HepG2 (cell line): ENCODE measurements at places on chromosomes 11 and 22.
A peak's percentile ranks its signal among the peaks of the same experiment; 100 is the strongest.

- DNase-seq = no peak
These were observed 546 bp downstream of the DRAP1 start for GRCh38 chr11:65919573-65920371.

DNA sequence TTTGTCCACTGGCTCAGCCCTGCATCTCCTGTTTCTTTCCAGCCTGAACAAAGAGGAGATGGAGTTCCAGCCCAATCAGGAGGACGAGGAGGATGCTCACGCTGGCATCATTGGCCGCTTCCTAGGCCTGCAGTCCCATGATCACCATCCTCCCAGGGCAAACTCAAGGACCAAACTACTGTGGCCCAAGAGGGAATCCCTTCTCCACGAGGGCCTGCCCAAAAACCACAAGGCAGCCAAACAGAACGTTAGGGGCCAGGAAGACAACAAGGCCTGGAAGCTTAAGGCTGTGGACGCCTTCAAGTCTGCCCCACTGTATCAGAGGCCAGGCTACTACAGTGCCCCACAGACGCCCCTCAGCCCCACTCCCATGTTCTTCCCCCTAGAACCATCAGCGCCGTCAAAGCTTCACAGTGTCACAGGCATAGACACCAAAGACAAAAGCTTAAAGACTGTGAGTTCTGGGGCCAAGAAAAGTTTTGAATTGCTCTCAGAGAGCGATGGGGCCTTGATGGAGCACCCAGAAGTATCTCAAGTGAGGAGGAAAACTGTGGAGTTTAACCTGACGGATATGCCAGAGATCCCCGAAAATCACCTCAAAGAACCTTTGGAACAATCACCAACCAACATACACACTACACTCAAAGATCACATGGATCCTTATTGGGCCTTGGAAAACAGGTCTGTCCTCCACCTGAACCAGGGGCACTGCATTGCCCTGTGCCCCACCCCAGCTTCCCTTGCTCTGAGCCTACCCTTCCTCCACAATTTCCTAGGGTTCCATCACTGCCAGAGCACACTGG, 5.0 kb downstream of the FTH1 start:
- no peak for DNase-seq

- no peak for DNase-seq
These were observed 198.5 kb upstream of the MTNR1B start for GRCh38 chr11:92770981-92771380.

DNA sequence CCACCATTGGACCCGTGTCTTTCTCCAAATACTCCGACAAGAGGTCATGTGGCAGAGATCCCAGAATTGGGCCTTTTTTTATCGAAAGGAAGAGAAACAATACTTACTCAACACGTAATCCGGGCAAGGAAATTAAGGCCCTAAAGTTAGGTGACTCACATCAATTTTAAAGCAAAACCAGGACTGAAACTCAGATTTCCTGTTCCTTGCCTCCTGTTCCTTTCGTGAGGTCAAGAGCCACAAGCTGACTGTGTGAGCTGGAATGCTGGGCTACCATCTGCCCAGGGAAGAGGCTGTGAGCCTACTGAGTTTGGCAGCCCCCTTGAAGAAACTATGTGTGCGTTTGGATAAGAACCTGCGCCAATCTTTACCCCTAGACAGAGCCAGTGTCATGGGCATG, 27.1 kb upstream of the MRGPRX2 start:
- no peak for DNase-seq

DNA sequence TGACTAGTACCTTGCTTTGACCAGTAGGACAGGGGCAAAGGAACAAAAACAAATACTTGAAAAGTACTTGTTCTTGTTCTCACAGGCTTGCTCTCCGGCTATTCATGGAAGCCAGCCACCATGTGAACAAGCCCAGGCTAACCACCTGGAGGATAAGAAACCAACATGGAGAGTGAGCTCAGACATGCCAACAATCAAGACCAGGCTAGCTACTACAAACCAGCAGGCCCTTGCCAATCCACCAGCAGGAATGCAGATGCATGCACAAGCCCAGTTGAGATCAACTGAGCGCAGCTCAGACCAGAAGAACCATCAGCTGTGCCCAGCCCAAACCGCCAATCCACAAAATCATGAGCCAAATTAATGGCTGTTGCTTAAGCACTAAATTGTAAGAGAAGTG, 180.1 kb upstream of the ISX start:
- DNase-seq = no peak

DNA sequence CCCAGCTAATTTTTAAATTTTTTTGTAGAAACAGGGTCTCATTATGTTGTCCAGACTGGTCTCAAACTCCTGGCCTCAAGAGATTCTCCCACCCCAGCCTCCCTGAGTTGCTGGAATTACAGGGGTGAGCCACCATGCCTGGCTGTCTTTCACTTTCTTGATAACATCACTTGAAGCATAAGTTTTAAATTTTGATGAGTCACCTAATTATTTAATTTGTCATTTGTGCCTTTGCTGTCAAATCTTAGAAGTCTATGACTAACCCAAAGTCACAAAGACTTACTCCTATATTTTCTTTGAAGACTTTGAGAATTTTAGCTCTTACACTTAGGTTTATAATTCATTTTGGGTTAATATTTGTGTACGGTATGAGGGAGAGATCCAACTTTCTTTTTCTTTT, 14.5 kb upstream of the MSANTD2 start:
- DNase-seq = no peak

DNA sequence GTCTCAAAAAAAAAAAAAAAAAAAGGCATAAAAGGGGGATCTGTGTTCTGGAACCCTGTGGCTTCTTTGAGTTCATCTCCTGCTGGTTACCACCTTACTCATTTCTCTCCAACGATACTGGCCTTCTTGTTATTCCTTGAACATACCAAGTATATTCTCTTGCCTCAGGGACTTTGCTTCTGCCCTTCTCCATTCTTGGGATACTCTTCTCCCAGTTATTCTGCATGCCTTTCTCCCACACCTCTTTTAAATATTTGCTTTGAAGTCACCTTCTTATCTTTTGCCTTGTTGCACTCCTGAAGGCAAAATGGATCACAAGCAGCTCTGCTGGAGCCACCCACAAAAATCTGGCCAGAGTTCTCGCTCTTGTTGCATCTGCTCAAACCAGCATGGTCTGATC, 76.0 kb upstream of the RRM1 start:
- DNase-seq = no peak

DNA sequence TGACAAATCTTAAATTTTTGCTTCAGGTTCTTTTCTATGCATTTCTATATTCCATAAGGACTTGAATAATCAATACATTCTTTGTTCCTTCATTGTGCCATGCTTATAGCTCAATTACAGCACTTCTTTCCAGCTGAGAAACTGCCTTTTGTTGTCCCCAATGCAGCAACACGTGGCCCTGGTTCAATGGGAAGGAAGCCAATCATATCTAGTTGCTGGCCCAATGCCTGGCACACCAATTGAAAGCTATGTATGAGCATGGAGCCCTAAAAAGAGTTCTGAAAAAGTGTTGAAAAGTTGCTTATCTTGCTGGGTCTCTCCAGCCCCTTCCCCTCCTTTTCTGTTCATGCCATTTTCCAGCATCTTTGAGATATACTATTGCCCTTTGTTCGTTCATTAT, 448.0 kb upstream of the FAT3 start:
- no peak for DNase-seq

GRCh38 chr11:67503119-67504004, 1.8 kb downstream of the PITPNM1 start:
- no peak for DNase-seq

DNA sequence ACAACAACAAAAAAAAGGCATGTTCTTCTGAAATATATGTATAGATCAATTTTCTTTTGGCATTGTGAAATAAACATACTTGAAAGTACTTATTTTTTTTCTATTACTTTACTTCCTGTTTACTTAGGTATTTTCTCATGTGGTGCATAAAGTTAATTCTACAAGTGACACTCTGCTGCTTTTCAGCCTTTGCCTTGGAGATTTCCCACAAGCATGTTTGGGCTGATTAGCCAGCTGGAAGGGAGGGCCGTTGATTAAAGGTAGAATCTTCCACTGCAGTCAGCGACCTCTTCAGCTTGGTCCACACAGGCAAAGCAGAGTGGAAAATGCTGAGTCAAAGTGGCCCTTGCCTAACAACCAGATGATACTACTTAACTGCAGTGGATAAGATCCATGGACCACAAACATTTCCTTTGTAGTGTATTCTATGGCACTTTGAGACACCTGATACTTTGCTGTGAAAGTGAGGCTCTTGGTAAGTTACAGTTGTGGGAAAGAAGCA, 176.0 kb downstream of the ARHGAP42 start:
- DNase-seq = no peak

DNA sequence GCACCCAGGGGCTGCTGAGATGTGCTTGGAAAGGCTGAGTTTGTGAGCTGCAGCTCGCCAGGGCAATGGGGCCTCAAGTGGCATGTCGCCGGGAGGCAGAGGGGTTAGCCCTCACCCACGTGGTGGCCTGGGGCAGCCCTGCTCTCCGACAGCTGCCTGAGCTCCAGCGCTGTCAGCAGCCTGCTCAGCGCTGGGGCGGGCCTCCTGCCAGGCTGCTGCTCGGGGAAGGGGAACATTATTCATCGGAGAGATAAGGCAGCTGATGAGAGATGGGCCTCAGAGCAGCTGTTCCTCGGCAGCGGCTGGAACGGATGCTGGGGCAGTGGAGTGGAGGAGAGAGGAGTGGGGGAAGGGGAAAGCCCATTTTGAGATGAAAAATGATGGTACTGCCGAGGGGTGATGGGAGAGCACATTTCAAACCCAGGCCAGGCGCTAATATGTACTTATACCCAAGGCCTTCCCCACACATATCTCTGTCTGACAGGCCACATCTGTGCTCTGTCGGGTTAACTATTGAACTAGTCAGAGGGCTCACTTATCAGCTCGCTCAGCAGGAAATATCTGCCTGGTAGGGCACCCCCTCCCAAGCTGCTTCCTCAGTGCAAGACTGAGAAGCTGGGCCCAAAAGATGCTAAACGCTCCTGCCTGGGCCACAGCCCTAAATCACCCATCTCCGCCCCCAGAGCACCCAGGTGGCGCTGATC, 79.5 kb downstream of the TIMP3 start:
- no peak for DNase-seq

DNA sequence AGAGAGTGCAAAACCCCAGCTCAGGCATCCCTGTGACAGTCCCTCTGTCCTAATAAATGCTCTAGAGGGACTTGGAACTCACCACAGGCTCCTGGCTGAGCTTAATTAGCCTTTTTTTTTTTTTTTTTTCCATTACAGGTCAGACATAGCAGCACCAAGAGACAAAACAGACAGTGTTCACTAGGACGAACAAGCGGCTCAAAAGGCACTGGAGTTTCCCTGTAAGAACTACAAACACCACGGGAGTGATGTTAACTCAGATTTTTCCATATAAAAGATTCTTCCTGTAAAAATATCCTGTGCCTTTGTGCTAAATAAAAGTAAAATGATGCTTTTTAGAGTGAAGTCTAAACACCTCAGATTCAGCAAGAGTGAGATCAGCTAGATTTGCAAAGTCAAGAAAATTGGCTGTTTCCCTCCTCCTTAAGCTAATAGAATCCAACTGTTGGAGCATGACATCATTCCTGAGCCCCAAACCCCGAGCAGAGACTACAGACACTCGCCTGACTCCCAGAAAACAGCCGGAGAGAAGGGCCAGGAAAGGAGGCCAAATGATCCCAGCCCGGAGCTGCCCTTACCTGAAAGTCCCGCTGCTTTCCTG, 101.0 kb upstream of the AKIP1 start:
- DNase-seq = peak; percentile 24

- no peak for DNase-seq
These were observed 107.1 kb upstream of the DDI1 start for GRCh38 chr11:103929170-103929903.

- no peak for DNase-seq
These were observed 8.8 kb downstream of the OSBPL5 start for GRCh38 chr11:3156282-3156660.

DNA sequence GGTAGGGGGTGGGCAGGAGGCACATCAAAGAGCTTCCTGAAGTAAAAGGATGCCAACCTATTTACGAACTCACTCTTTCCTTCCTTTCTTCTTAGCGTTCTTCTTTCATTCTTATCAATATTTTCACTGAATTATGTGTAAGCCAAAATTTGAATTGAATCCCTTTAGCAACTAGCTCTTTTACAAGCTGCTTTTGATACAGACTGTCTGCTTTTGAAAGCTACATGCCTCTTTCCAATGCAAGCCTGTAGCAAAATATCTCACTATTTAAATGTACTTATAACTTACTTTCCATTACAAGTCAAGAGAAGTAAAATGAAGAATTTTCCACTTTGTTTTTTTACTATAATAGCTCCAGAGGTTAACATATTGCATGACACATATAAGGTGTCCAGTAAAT, 186.6 kb downstream of the NXPE2 start:
- no peak for DNase-seq

DNA sequence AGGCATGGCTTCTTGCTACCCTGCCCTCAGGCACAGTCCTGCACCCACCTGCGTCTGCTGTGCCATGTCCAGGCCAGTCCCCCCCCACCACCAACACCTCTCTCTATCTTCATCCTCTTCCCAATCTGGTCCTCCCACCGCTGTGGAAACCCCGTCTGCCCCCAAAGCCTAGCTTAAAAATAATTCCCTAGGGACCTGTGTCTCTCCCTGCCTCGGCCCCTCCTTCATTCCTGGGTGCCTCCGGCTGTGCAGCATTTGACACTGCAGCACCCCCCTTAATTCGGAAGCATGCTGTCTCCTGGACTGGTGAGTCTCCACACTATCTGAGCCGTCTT, 2.5 kb upstream of the ASCL2 start:
- no peak for DNase-seq
